Stimulated activated CD8-positive, alpha-beta memory T cell treated with anti-CD3 and anti-CD28 coated beads, Interleukin-4, amount 100 ng/mL, for 1 hour (primary cell): ENCODE measurements at places on chromosomes 2 and 18.

DNA sequence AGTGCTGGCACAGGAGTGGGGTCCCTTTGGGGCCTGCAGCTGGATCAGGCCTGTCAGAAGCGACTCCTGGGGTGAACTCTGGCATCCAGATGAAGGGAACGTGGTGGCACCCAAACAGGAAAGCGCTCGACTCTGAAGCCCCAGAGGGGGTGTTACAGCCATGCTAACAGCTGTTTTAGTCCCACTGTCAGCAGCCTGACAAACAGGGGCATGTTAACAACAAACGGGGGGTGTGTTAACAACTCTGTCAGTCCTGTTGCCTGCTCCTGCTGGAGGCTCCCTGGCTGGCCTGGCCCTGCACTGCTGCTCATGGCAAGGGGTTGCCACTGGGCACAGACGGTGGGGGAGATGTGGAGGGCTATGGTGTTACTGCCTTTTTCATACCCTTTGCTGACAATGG lies 2.6 kb upstream of the RNU2-63P start:
- no peak for DNase-seq

GRCh38 chr18:75360941-75361340 lies 66.6 kb downstream of the SMIM21 start:
- no peak for DNase-seq

- no peak for DNase-seq
Observed at GRCh38 chr2:113015655-113016054, 10.4 kb downstream of the IL36A start.

GRCh38 chr2:107595285-107595684 lies 231.4 kb upstream of the RGPD4 start:
- no peak for DNase-seq
